Sigmoid colon (tissue), 7 donors: ENCODE measurements at places on chromosomes 5 and 9. TPM values are rescaled to one million over a fixed set of nuclear protein-coding genes. Genes with fewer than 3 reads are reported as not detected.

- no peaks in the 10 kb centered on the region for H3K36me3 ChIP-seq
- no peak for DNase-seq
- H3K4me1 ChIP-seq = peaks cover 9% of the 10 kb centered on the region
Measured at GRCh38 chr5:135971701-135972100, 16.9 kb upstream of the LECT2 start.

The IGIP gene
- total RNA-seq = 24.7 TPM

The KYAT1 gene
- 4.6 TPM for total RNA-seq

The ZMYND19 gene
- total RNA-seq = 13.0 TPM
